Activated T-helper 1 cell treated with anti-CD3 and anti-CD28 coated beads, Interleukin-2, amount 50 U/mL, for 16 hours (primary cell): ENCODE measurements at places on chromosomes 2 and 18.

DNA sequence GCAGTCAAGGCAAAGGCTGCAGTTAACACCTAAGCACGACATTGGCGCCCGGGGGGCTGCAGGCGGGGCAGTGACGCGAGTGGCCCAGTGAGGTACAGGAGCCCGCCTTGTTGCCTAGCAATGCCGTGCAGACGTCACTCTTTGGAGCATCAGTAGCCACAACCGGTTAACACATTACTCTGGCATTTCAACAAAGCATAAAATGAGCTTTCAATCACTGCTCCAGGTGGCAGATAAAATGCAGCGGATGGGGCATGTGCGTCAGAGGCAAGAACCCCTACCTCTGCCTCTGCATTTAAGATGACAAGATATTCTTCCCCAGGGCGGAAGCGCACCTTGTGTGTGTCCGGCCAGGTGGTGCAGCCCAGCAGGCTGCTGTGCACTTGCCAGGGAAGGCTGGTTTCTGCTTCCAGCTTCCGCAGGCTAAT lies 139.4 kb downstream of the MTCL1 start:
- DNase-seq = no peak

GRCh38 chr18:59708988-59709387 lies 11.8 kb upstream of the CCBE1 start:
- no peak for DNase-seq

GRCh38 chr2:64402876-64403275 lies 51.1 kb upstream of the LGALSL start:
- DNase-seq = no peak

GRCh38 chr2:190533968-190534309 lies 583 bp downstream of the NEMP2 start:
- DNase-seq = peak; percentile 15

- DNase-seq = no peak
These were observed 98.2 kb upstream of the B3GNT7 start for GRCh38 chr2:231297108-231297908.

- no peak for DNase-seq
These were observed 228.7 kb downstream of the PIK3C3 start for GRCh38 chr18:42183746-42184145.

GRCh38 chr2:74919827-74920226 lies 38.6 kb upstream of the POLE4 start:
- peak; percentile 58 for DNase-seq

DNA sequence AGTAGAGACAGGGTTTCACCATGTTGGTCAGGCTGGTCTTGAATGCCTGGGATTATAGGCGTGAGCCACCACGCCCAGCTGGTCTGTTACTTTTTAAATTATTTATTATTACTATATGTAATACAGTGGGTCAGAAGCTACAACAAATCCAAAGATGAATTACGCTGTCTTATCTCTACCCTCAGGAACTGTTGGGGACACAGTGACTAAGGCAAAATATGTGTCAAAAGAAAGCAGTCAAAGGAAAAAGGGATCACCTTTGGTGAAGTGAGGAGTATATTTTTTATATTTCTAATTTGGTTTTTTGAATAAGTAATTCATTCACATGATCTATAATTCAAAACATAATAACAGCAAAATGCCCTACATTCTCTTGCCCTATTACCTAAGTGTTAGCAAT lies 4.7 kb downstream of the CREB1 start:
- DNase-seq = no peak

- no peak for DNase-seq
These were observed 23.4 kb downstream of the NR4A2 start for GRCh38 chr2:156309167-156309566.

DNA sequence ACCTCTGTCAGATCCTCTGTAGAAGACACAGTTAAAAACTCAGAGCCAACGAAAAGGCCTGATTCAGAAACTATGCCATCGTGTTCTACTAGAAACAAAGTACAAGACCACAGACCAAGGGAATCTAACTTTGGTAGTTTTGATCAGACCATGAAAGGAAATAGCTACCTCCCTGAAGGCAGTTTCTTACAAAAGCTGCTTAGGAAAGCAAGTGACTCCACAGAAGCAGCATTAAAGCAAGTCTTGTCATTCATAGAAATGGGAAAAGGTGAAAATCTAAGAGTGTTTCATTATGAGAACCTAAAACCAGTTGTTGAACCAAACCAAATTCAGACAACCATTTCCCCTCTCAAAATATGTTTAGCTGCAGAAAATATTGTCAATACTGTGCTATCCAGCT lies 58.2 kb downstream of the FSIP2 start:
- DNase-seq = no peak

DNA sequence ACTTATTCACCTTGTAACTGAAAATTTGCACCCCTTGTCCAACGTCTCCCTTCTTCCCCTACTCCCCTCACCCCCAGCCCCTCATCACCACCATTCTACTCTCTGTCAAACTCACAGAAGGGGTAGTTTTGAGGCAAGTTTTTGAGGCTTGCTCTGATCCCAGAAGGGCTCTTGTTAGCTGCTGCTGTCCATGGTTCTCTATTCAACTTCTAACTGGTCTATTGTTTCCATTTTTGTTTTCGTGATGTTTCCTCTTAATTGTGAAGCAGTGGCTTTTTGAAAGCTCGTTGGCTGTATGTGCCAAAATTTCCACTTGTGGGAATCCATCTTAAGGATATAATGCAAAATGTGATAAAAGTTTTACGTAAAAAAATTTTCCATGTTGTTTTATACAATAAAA lies 92.5 kb upstream of the CRACDL start:
- DNase-seq = no peak

DNA sequence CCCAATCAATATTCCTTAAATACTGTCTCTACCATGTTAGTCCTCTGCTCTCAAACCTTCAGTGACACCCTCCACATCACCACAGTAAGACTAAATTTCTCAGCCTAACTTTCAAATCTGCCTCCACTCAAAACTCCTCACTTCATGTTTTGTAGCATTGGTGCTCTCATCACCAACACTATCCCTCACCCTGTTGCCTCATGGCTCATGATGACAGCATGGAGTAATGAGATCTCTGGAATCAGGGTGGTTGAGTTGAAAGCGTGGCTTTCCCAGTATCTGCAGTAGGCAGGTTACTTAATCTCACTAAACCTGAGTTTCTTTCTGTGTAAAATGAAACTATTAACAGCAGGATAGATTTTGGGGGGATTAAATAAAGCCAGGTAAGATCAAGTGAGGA lies 621.4 kb downstream of the NYAP2 start:
- DNase-seq = no peak

DNA sequence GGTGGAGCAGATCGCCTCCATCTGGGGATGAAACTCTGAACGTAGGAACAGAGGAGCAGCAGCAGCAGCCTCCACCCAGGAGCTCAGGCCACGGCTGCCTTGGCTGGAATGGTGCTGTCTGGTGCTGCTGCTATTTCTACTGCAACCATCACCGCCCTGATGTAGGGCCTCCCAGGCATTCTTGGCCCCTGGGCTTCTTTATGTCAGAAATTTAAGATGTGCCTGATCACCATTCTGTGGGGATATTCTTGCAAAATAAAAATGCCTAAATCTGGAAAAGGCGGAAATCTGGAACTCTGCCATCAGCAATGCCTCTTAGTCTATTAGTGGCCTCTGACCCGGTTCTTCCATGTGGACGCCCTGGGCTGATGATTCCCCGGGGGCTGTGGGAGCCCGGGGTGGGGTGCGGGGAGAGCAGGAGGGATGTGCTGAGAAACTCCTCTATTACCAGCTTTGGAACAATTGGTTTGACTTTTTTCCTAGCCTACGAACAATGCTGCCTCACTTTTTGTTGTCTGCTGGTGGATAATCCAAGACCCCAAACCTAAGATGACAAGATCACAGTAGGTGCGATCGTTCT lies 47.2 kb downstream of the FAM124B start:
- no peak for DNase-seq

GRCh38 chr2:14975381-14975780 lies 342.9 kb downstream of the LRATD1 start:
- DNase-seq = no peak

- no peak for DNase-seq
These were observed 1.8 kb downstream of the SP3 start for GRCh38 chr2:173963323-173963816.

DNA sequence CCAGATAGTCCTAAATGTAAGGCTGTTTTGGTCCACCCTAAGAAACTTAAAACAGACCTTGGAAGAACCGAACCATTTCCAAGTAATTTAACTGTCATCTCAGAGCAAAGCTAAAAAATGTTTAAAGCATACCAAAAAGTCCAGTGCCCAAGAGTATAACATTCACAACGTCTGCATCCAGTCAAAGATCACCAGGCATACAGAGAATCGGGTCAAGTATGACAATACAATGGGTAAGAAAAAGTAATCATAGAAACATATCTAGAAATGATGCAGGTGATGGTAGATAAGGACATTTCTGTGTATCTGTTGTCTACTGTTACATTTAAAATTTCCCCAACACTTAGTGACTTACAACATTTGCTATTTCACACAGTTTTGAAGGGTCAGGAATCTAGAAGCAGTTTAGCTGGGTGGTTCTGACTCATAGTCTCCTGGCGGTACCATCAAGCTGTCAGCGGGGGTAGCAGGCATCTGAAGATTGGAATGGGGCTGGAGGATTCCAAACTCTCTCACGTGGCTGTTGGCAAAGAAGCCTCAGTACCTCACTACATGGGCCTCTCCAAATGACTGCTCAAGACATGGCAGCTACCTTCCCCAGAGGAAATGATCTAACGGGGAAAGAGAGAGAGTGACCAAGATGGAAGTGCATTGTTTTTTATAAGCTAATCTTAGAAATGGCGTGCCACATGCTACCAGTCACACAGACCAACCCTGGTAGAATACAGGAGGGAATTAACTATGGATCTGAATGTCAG lies 36.6 kb upstream of the DYNC2LI1 start:
- DNase-seq = no peak

GRCh38 chr2:98487806-98488189 lies 43.1 kb downstream of the INPP4A start:
- DNase-seq = no peak

DNA sequence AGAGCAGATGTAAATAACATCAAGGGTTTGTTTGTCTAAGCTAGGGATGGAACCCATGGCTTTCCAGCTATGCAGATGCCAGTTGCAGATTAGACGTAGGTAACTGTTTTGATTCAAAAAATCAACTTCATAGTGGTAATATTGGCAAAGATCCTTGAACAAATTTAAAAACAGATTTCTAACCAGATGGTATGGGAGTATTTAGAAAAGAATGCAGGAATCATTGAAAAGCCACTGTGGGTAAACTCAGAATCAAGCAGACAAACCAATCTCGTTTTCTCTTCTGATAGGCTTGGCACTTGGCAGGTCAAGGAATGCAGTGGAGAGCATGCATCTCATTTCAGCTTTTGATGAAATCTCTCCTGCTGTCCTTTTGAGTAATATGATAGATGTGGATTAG lies 377.5 kb downstream of the CLIP4 start:
- DNase-seq = no peak

- DNase-seq = no peak
These were observed 63.8 kb downstream of the HAUS1 start for GRCh38 chr18:46167971-46168370.

DNA sequence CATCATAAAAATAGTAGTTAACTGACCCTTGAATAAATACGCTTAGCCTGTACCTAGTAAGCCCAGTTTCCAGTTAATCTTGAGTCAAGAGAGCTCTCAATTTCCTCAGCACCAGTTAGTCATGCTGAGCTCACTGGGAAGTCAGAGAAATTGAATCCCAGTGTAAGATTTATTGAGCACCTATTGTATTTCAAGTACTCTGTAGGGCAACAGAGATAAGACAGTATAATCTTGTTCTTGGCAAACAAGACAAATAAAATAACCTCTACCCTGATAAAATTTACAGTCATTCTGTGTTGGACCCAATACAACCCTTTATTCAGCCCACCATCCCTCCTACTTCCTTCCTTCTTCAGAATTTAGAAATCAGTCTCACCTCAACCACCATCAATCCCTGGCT lies 71.9 kb upstream of the NRP2 start:
- DNase-seq = no peak

GRCh38 chr2:37871456-37872191 lies 53.5 kb upstream of the RMDN2 start:
- no peak for DNase-seq

- no peak for DNase-seq
These were observed 2092.7 kb upstream of the PIK3C3 start for GRCh38 chr18:39862341-39862740.

GRCh38 chr2:46979571-46979979 lies 64.0 kb upstream of the MCFD2 start:
- no peak for DNase-seq

GRCh38 chr2:52810460-52810859 lies 957.1 kb upstream of the CHAC2 start:
- no peak for DNase-seq
